ENCODE measurements at places on chromosomes 5 and 9.

DNA sequence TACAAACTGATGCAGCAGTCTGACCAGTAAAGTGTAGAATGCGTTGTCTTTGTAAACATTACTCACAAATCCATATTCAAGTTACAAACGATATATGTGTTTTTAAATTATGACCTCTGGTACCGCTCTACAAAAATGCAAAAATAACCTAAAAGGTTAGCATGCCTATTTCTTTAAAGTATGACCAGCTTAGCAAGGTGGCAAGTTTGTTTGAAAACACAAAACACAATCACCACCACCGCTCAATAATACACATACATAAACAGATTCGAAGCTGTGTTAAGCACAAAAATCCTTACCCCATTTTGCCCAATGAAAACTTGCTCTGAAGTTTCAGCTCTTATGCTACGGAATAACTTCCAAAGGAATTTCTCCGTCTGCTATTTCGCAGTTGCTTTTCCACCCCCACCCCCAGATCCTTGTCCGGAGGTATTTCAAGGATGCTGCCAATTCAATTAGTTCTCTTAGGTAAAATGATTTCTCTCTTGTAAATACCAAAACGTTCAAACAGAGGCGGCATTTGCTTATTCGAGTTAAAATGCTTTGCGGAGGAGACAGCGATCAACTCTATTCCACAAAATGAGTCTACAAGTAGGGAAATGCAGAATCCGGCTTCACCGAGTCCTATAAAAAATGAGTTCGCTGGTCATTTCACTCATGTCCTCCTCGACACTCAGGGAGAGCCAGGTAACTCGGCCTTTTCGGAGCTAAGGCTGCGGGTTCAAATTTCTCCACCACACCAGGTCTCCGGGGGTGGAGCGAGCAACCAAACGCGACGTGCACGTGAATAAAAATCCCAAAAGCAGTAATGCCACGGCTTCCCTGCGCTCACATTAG, 1.2 kb downstream of the HOMER1 start:
- DNase-seq = no peak

GRCh38 chr9:137387114-137387890, 35.7 kb downstream of the EXD3 start:
- no peak for DNase-seq

- DNase-seq = no peak
These were observed 1470.6 kb downstream of the MAT2B start for GRCh38 chr5:164975986-164976385.

DNA sequence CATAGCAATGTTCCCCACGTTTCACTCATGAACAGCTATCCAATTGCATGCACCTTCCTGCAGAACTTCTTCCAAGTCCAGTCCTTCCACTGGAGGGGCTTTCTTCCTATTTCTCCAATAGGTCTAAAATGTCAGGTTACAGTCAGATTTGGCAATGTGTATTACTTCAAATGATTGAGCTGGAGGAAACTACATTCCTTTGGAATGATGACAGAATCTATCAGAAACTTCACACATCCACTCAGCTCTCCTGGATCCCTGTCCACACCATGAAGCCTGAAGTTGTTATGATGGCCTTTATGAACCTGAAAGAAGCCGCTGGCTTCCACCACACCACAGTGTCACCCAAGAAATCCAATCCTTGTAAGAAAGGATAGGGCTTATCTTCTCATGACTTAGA, 32.2 kb downstream of the FBXW2 start:
- DNase-seq = no peak

DNA sequence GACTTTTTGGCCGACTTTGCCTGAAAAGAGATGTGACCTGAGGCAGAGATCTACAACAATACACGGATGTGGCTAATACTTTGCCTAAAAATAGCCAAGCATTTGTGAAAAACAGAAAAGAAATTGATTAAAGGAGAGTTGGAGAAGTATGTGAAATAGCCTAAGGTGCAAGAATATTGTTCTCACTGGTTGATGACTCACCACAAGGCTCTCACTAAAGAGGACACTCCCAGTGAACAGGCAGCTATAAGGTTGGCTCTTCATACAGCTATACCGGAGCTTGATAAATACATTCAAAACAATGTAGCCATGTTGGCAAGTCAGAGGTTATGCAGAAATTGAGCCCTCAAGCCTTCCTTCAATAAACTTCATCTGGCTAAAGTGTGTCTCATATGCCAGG, 317.2 kb upstream of the GRAMD2B start:
- no peak for DNase-seq

DNA sequence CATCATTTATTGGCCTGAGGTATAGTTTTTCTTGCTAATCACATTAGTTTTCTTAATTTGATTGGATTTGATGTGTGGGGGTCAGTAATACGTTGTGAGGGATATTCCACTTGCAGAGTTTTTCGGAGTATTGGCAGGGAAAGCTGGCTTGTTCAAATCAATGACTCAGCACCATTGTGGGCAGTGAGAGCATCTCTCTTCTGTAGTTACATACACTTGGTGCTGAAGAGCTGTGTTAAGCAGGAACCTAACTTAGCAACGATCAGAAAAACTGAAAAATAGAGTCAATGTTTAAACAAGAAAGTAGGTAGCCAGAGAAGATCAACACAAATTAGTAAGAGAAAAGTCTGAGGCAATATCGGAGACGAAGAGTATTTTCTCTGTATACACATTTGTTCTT, 344.6 kb upstream of the EDIL3 start:
- DNase-seq = peak; percentile 68
